ENCODE measurements at places on chromosomes 2 and 18.
A peak's percentile ranks its signal among the peaks of the same experiment; 100 is the strongest.

- DNase-seq: no peak
These were observed 978 bp upstream of the TUBA4A start for GRCh38 chr2:219254590-219255201.

GRCh38 chr2:237901932-237902850, 42.8 kb downstream of the RAMP1 start:
- DNase-seq: no peak

GRCh38 chr2:69453475-69454129, 16.4 kb upstream of the NFU1 start:
- DNase-seq: no peak

DNA sequence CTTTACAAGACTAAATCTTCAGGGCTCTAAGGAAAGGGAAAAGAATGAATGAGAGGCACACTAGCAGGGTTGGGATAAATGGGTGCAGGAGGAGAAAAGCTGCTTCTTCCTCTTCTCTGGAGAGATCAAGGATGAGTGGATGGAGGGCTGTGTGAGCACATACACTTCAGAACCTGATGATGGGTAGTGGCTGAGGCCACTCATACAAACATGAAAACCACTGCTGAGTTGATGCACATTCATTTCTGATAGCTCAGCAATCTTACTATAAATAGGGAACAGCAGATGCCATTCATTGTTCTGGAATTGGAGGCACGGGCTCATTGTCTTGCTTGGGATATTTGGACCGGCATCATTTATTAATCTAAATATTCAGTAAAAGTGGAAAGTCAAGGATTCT, 152.4 kb upstream of the KCTD1 start:
- no peak for DNase-seq

DNA sequence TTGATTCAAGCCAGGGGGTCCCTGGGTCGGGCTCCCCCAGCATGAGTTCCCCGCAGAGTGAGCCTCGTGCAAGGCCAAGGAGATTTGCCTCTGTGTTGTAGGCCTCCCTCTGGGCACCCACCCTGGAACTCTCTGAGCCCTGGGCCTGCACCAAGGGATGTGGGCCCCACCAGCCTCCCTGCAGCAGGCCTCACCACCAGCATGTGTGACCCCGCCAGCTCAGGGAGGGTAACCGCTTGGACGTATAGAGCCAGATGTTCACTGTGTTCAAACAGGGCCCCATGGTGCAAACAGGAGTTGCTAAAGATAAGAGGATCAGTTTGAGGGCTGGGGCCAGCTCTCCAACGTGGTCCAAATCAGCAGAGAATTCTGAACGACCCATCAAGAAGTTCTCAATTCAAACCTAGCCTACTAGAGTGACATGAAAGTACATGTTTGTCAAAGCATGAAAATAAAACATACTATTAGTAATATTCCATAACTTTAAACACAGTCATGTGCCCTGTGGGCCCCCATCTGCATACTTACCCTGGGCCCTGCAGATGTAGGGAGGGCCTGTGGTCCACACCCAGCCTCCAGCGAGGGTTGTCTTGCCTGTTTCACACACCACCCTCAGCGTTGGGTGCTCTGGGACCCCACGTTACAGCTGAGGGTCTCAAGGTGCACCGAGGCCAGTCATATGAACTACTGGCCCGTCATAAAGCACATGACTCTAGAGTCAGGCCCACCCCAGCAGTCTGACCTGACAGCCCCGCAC, 5.5 kb upstream of the TUBB6 start:
- DNase-seq: no peak

GRCh38 chr2:66460031-66460430, 25.1 kb downstream of the MEIS1 start:
- DNase-seq: no peak

- no peak for DNase-seq
These were observed 32.7 kb upstream of the C1GALT1C1L start for GRCh38 chr2:43708891-43709290.

DNA sequence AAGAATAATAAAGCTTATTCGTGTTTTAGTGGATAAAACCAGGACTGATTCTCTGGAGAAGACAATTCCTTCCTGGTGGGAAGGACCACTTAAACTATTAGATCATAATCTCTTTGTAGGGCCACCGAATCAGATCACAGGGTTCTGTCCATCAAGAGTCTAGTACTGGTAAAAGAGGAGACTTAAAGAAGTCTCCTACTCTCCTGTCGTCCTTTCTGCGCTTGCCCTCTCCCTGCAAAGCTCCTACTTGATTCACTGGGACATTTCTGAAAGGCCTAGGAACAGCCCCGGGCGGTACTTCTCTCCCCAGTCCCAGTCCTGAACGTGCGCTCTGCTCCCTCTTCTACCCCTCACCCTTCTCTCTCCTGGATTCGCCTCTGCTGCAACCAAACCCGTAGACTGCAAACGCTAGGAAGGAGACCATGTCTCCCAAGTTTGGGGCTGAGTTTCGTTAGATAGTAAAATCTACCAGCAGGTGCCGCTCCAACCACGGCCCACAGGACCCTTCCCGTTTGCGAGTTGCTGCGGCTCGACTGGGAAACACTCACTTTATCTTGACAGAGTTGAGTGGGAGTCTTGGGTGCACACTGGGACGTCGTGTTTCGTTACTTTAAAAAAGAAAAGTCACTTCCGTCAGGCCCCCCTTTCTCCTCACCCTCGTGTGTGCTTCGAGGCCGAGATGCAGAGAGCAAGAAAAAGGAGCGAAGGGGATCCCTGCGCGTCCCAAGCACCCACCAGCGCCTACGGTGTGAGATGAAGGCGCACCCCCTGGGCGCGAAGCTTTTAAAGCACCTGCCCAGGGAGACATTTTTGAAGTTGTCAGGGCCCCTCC, 923 bp downstream of the FIGLA start:
- peak; percentile 21 for DNase-seq

DNA sequence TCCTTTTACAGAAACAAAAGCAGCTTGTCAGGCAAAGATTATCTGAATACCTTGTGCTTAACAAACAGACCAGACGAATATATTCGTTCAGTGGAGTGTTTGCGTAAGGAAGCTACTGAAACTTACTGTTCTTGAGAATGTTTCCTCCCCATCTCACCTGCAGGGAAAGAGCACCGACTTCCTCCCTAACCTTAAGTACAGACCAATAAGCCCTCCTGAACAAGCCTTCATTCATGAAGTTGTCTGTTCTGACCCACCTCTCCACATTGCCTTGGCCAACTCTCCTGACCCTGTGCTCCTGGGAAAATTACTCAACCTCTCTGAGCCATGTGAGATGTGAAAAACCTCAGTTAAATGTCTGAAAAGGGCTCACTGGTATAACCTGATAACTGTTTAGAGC, 35.2 kb downstream of the STK39 start:
- no peak for DNase-seq

GRCh38 chr18:49884959-49885358, 71.6 kb upstream of the ACAA2 start:
- DNase-seq: no peak

GRCh38 chr2:222613715-222614331, 42.1 kb downstream of the FARSB start:
- no peak for DNase-seq

DNA sequence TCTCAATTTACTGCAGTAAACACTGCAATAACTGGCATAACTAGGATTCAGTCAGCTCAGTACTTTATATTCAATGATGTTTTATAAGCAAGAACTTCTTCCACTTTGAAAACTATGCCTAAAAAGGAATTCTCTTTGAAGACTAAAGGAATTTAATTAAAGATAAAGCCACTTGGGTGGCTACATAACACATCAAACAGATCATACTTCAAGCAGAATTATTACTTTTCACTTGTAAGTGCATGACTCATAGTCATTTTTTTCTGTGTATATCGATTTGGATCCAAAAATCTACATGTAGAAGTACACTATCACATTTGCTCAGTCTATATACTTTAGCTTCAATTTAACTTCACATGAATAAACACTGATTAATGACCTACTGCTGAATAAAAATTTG, 4.0 kb downstream of the KANSL1L start:
- DNase-seq: no peak

- DNase-seq: no peak
These were observed 721.0 kb downstream of the PLCL1 start for GRCh38 chr2:198525211-198525969.

- no peak for DNase-seq
These were observed 86.5 kb downstream of the UXS1 start for GRCh38 chr2:106107509-106108131.

DNA sequence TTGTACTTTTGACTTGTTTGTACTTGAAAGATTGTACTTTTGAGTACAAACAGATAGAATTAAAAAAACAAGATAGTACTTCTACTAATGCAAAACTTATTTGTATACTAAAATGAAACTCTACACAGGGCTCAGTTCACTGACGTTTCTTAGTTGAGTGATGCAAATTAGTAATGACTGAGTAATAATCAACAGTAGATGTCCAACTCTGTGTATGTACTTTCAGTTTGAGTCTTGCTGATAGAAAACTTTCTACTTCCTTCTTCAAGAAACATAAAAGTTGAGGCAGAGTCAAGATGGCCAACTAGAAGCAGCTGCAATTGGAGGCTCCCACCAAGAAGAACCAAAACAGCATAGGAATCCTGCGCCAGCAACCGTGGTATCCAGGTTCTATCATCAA, 585.0 kb downstream of the NR4A2 start:
- DNase-seq: no peak

- no peak for DNase-seq
These were observed 29.1 kb upstream of the CSRNP3 start for GRCh38 chr2:165440367-165440766.

- no peak for DNase-seq
These were observed 135.8 kb downstream of the LDLRAD4 start for GRCh38 chr18:13354402-13354801.

GRCh38 chr18:62683935-62684334, 31.4 kb upstream of the PHLPP1 start:
- no peak for DNase-seq

GRCh38 chr2:237665713-237666143, 38.3 kb downstream of the LRRFIP1 start:
- DNase-seq: no peak

DNA sequence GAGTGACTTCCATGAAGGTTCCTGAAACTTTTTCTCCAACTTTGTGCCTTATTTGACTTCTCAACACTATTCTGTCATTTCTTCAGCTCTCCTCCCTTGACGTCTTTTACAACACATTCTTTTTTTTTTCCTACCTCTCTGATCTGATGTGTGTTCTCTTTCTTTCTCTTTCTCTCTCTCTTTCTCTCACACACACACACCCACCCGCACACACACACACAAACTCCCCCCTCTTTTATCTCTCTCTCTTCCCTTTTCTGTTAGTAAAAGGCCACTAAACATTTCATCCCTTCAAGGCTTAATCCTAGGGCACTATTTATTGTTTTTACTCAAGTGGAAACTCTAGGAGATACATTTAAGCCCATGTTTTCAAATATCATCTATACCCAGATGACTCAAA, 107.8 kb upstream of the CNTNAP5 start:
- DNase-seq: no peak

GRCh38 chr2:44051593-44052347, 56.0 kb upstream of the LRPPRC start:
- DNase-seq: no peak

DNA sequence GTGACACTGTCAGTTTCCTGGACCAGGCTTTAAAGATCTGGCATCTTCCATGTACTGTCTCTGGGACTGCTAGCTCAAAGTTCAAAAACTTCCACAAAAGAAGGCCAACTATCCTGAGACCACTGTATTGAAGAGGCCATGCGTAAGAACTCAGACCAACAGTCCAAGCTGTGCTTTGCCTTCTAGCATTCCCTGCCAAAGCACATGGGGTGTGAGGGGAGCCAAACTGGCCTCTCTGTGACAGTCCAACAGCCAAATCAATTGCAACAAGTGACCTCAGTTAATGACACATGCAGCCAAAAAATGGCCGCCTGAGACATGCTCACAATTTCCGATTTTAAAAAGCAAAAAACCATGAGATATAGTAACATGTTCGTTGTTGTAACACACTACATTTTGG, 160.3 kb upstream of the CDH19 start:
- no peak for DNase-seq

DNA sequence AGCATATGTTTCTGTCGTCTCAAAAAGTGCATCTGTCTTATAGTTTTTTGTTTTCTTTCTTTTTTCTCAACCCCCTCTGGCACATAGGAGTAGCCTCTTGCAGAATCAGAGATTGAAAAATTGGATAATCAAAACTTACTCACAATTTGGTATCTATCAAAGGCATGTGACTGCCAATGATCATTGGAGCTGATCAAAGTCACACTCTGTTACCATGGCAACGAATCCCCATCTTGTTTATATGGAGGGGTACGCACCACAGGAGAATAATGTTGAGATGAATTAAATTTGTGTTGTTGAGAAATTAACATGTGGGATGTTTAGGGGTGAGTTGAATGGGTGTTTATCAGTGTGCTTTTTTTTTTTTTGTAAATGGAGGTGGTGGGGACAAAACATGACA, 458.3 kb upstream of the FANCL start:
- no peak for DNase-seq

- DNase-seq: no peak
These were observed 45.9 kb downstream of the THUMPD2 start for GRCh38 chr2:39733070-39733674.

- DNase-seq: no peak
These were observed 250.5 kb downstream of the LOXHD1 start for GRCh38 chr18:46406539-46406932.

GRCh38 chr2:67806816-67807215, 256.0 kb downstream of the C1D start:
- DNase-seq: no peak

GRCh38 chr2:238155761-238156694, 2.7 kb upstream of the ERFE start:
- DNase-seq: no peak

DNA sequence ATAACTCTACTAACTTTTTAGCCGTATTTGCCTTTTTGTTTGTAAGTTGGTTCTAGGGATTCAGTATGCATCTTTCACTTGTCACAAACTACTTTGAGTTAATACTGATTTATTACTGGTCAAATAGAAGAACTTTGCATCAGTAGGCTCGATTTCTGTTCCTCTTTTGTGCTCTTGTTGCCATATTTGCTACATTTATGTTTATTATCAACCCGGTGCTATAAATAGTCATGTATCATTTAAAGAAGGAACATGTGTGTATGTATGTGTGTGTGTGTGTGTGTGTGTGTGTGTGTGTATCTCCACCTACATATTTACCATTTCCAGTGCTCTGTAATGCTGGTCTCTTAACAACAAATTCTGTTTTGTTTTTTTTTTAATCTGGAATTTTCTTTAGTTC, 79.6 kb upstream of the B3GNT7 start:
- no peak for DNase-seq

DNA sequence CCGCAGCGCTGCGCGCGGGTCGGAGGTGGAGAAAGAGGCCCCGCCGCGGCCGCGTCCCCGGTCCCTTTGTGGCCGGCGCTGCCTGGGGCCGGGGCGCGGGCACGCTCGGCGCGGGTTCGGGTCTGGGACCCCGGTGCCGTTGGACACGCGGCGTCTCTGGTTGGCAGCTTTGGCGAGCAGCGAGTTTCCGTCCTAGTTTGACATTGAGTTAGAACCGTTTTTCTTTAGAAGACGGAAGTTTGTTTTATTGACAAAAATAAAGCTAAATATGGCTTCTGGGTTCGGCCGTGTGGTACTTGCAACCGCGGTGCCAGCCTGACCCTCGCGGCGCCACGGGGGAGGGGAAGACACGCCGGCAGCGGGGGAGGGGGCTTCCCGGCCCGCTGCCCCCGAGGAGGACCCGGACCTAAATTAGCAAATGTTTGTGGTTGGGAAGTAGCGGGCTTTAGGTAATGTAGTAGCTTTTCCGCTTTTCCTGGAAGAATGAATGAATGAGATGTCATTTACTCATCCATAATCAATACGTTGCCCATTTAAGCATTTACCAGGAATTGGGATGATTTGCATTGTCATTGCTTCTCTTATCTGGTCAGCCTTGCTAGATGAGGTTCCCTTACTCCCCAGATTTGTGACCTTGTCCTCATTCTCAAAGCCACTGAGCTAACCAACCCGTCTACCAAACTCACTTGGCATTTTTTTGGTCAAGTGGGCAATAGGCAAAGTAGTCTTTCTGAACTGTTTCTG, 530 bp downstream of the GALNT1 start:
- no peak for DNase-seq
